HT1080 (cell line): ENCODE measurements at places on chromosomes 5 and 9.

- DNase-seq, result no peak
These were observed 22.5 kb downstream of the PSAT1 start for GRCh38 chr9:78319197-78320029.

- DNase-seq, result no peak
These were observed 105.2 kb upstream of the DHFR start for GRCh38 chr5:80759866-80760577.

DNA sequence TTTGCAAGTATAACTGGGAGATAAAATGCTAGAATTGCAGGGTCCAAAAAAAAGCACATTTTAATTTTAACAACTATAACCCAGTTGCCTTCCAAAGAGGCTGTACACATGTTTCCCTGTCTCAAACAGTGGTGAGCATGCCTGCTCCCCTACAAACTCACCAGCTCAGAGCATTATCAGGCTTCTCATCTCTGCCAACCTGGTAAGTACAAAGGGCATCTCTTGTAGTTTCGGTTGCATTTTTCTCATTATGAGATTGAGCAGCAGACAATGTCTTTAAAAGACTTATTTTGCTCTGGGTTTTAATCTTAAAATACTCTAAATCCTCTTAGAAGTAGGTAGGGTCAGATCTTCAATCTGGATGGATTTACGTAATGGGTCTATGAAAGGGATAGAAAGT is 107.1 kb upstream of the MSX2 start:
- no peak for DNase-seq

DNA sequence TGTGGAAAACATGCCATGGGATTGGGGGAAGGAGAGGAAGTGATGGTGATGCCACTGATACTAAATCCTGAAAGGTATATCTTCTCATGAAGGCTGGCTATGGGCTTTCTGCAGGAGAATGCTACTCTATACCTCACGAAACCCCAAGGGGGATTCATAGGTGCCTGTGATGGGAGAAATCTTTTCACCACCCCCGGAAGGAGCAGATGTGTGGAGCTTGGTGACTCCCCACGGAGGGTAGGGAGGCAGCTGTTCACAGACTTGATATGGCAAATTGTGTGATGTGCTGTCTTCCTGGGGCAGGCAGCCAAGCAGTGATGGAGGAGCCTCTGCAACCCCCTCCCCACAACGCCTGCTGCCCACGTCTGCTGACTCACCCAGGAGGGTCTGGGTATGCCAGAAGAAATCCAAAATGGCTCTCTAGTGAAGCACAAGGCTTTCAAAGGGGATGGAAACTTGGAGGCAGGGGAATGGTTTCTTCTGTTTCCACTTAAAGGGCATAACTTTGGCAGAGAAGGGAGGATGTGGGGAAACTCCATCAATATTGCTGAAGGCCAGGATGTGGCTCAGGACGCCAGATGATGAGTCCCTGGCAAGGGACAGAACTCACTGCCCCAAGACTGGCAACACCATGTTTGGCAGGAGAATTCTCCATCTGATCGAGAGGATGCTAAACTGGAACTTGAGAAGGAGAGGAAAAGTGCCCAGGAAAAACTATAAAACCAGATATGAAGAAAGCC is 188.3 kb downstream of the GABBR2 start:
- no peak for DNase-seq

- peak; percentile 88 for DNase-seq
These were observed at the start of gene MRPL22 for GRCh38 chr5:154940772-154941620. Gene MRPL22, plus strand, starts transcription at chr5:154941073. Its CDS starts 38 bp downstream, at chr5:154941111.

- peak; percentile 46 for DNase-seq
These were observed 109.8 kb upstream of the NMUR2 start for GRCh38 chr5:152514827-152515397.

GRCh38 chr5:178108966-178109365 is 4.4 kb upstream of the N4BP3 start:
- no peak for DNase-seq

DNA sequence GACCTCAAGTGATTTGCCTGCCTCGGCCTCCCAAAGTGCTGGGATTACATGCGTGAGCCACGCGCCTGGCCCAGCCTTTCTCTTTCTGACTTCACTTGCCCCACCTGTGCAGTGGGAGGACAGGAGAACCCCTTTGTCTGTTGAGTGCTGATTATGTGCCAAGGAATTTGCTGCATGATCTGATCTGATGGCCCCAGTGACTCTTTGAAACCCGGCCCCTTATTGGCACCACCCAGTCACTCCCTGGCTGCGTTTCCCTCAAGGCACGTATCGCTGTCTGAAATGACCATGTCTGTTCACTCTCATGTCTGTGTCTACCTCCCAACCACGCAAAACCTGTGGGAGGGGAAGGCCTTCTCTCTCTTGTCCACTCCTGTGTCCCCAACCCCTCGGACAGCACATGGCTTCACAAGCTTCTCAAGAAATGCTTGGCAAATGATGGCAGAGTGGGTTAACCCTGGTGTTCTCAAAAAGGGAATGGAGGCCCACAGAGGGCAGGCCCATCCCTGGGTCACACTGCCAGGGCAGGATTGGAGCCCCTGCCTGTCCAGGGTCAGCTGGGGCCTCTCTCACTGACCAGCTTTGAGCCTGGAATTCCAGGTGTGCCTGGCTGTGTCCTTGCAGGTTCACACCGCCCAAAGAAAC is 21.9 kb downstream of the NEK6 start:
- no peak for DNase-seq

- no peak for DNase-seq
These were observed 302.7 kb downstream of the EPB41L4A start for GRCh38 chr5:112116371-112116770.

GRCh38 chr5:83277154-83277553 is 194.4 kb upstream of the VCAN start:
- DNase-seq, result no peak

- no peak for DNase-seq
These were observed 7.7 kb downstream of the MFAP3 start for GRCh38 chr5:154046486-154046885.

GRCh38 chr5:92653730-92654461 is 927.1 kb downstream of the NR2F1-AS1 start:
- DNase-seq, result no peak

DNA sequence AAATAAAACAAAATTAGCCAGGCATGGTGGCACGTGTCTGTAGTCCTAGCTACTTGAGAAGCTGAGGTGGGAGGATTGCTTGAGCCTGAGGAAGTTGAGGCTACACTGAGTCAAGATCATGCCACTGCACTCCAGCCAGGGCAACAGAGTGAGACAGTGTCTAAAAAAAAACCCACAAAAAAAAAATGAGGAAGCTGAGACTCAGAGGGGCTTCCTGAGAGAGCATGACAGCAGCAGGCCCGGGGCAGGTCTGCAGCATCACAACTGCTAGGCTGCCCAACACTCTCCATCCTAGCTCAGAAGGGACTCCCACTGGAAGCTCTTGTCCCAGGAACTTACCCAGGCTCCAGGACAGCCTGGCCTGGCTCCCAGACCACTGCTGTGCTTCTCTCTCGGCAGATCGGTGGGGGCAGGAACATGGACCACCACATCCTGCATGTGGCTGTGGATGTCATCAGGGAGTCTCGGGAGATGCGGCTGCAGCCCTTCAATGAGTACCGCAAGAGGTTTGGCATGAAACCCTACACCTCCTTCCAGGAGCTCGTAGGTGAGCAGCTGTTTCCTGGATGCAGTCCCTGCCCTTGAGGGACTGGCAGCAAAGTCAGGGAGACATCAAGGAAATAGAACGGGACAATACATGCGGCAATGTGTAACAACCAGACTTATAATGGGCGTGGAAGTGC is 19.1 kb downstream of the PTGS1 start:
- DNase-seq, result peak; percentile 73

DNA sequence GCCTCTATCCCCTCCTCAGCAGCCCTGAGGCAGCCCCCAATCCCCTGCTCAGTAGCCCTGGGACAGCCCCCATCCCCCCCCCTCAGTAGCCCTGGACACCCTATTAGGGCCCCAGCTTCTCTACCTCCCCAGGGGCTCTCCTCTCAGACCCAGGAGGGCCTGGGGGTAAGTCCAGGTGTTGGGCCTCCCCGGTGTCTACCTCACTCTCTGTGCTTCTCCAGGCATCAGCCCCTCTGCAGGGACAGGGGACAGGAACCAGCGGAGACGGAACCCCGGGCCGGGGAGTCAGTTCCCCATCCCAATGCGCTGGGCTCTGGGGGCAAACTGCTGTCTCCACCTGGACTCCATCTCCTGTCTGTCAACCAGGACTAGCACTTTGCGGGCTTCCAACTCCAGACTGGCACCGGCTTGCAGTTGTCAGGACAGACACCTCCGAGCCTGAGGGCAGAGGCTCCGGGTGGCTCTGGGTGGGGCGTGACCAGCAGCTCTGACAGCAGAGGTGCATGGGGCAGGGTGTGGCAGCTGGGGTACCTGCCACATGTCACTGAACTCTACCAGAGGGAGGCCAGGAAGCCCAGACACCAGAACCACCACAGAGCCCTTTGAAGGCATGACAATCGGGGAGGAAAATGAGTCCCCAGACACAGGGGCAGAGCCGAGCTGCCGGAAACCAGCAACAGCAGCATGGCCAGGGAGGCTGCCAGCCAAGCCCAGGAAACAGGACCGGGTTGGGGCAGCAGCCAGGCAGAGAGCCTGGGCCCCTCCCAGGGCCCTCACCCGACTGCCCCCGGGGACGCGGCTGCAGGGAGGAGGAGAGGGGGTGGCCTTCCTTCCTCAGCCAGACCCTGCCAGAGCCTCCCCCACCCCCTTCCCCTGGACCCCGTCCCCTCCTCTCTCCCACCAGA is 17.7 kb upstream of the UBAC1 start:
- DNase-seq, result no peak

DNA sequence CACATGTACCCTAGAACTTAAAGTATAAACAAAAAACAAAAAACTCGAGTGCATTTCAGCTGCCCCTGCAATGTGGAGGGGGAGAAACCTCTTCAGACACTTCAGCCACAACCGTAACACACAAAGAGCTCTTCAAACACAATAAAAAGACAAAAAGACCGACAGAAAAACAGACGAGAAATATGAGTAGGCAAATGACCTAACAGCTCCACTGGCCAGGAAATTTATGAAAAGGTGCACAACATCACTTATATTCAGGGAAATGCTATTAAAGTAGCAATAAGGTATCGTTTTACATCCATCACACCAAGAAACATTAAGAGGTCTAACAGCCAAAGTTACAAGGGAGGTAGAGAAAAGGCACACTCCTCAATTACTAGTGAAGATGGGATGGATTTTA is 6.2 kb downstream of the ZBED3 start:
- no peak for DNase-seq

DNA sequence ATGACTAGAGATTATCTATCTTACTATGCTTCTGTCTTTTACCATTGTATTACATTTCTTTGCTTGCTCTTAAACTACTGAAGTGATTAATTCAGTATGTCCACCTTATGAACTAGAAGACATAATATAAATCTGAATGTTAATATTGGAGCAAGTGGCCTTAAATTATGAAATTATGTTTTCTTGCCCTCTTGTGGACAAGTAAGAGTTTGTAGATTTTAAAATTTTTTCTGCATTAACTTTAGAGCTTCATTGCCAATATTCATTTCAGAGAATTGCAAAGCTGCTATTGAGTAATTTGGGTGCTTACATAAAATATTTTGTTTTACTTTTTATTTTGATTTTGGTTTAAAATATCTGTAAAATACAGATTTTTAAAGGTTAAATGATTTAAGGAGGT is 55.3 kb downstream of the RANBP17 start:
- no peak for DNase-seq

DNA sequence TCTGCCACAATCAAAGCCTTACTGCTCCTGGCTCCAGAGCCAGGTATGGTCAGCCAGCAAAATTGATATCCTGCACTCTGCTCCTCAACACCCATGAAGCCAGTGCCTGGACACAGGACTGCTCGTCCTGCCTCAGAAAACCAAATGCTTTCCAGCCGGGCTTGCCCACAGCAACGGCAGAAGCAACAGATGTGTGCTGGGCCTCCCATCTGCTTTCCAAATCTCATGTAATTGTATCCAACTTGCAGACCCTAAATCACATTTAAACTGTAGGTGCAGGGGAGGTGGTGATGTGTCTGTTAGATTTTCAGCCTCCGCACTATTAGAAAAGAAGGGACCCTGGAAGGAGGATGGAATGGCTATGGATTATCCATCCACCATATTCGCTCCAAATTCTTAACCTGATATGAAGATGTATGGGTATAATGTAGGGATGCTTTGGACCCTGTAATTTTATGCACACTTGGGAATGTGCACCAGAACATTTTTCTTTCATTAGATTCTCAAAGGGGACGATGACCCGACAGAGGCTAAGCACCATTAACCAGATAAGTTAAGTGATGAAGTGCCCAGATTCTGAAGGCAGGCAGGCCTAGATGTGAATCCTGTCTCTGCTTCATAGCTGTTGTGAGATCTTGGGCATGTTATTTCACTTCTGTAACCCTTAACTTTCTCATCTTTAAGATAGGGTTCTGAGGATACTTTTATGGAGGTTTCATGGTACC is 58.2 kb downstream of the EXOSC2 start:
- no peak for DNase-seq

DNA sequence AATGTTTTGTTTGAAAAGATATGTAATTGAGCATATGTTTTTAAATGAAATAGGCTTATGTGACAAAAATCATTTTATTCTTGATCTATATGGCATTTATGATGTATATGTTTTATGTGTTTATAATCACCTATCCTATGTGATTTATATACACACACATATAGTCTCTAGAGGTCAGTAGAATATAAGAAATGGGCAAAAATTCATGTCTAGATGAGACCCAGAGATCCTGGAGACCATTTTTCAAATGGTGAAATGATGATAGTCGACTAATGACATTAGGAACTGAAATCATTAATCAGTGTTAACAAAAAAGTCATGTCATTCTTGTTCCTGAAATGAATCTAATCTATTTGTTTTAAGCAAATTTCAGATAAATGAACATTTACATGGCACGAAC is 709.2 kb upstream of the WWC1 start:
- DNase-seq, result peak; percentile 21

DNA sequence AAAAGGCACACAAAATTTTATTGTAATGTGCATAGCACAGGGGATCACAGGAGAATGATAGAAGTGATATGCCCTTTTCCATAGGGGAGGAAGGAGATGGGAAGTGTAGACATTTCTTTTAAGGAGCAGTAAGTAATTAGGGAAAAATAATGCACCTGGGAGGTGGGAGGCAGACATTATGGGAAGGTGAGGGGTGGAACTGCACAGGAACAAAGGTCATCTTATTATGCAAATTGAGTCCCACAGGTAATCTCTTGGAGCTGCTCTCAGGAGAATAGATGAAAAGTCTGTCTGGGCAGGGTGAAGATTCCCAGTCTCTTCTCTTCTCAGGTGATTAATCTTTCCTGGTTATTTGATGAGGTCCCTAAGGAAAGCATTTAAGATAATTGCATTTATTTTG is 331.5 kb downstream of the ENC1 start:
- DNase-seq, result no peak
